ENCODE measurements at places on chromosomes 16 and 17.

DNA sequence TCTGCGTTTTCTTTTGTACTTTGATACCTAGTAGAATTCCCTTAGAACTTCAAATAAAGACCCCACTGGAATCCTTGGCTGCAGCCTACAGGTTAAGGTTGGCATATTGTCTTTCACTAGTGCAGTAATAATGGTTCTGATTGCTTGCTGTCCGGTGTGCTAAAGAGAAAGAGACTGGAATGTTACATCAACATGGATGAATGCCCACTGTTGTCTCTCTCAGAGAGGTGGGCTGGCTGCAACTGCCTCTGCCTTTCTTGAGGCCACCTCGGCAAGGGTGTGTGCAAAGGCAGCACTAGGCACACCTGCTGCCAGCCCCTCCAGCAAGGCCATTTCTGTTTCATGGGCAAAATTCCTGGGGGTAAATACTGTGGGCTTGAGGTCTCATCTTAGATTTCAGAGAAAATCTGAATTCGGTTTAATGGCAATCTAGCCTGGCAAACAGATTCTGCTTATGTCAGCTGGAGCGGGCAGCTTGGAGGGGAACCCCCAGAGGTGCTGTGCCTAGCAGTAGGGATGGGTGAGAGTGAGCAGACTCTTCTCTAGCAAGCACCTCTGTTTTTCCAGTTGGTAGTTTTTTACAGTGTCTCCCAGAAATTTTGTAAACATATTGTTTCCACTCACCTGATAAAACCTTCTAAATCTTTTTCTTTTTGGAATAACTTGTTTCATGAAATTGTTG lies 54.0 kb downstream of the MRTFB start:
- DNase-seq: no peak

DNA sequence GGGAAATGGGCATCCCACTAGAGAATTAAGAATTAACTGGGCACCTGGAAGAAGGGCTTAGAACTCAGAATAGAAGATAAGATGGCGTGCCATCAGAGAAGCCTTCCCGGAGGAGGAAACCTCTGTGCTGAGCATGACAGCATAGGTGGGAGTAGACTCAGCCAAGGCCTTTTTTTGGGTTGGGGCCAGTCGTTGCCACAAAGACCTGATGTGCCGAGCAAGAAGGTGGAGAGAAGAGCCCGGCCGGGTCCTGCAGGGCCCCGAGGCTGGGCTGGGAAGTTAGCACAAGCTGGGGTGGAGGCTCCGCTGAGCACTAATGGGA lies 1.1 kb upstream of the RAB11FIP4 start:
- DNase-seq: no peak

GRCh38 chr16:13913374-13914292 lies 6.3 kb upstream of the ERCC4 start:
- no peak for DNase-seq

DNA sequence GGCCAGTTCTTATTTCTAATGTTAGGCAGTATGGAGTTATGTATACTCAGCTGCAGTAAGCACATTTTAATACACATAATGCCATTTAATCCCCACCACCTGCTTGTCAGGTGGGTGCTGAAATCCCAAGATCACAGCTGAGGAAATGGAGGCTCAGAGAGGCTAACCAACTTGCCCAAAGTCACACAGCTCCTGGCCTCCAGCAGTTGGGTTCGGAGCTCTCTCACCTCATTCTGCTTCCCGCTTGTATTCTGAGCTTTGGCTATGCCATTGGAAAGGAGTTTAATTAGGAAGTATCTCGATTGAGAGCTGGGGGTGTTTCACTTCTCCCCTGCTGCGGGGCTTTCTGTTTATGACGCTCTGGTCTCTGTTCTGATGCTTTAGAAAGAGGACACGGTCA lies 72.6 kb upstream of the CACNG5 start:
- DNase-seq: no peak

DNA sequence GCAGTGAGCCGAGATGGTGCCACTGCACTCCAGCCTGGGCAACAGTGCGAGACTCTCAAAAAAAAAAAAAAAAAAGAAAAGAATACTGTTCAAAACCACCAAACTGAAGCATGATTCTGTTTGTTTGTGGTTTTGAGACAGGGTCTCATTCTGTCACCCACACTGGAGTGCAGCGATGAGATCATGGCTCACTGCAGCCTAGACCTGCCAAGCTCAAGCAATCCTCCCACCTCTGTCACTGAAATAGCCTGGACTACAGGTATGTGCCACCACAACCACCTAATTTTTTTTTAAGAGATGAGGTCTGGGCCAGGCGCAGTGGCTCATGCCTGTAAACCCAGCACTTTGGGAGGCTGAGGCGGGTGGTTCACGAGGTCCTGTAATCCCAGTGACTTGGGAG lies 4.3 kb downstream of the SUMO2 start:
- no peak for DNase-seq

- DNase-seq: no peak
Observed at GRCh38 chr16:14289692-14290340, 218.7 kb downstream of the MRTFB start.

DNA sequence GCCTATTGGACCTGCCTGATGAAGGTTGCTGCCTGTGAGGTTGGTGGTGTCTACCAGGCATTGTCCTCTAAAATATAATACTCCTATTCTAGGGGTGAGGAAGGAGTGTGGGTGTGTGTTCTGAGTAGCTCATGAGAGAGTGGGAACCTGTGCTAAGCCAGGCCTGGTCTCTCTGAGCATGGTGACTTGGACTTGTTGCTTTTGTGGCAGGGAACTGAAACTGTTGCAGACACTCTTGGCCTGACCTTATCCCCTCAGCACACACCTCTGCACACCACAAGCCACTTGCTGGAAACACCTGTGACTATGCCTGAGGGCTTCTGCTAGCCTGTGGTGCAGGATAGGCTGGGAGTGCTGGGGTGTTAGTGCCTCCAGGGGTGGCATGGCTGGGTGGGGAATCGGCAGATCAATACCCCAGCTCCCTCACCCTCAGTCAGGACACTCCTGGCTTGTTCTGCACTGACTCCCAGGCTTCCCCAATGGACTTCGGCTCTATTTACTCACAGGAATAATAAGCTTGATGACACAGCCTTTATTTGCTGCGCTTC lies 29.9 kb downstream of the PLCG2 start:
- DNase-seq: no peak

- no peak for DNase-seq
Observed at GRCh38 chr17:44653384-44653783, 2.9 kb upstream of the MEIOC start.
